Muscle of back (tissue), 13 donors: ENCODE measurements at places on chromosomes 11 and 22. TPM values are rescaled to one million over a fixed set of nuclear protein-coding genes. Genes with fewer than 3 reads are reported as not detected.

DNA sequence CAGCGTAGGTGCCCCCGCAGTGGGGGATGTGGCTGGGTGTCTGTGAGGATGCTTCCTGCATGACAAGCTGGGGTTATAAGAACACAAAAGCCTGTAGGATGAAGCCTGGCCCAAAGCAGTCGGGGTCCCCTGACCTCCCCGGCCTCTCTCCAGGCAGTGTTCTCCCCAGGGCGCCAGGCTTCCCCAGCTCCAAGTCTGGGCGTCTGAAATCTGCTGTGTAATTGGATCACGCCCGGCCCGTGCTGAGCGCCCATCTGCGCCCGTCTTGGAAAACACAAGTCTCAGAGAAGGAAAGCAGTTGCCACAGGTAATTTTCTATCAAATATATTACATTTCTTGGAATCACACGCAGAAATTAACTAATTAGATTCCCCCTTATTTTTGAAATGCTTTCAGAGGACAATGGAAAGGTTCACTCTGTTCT lies 233.3 kb downstream of the CTTN start:
- no peak for DNase-seq

GRCh38 chr11:110431051-110431672 lies 1.4 kb downstream of the FDX1 start:
- peak; percentile 21 for DNase-seq

DNA sequence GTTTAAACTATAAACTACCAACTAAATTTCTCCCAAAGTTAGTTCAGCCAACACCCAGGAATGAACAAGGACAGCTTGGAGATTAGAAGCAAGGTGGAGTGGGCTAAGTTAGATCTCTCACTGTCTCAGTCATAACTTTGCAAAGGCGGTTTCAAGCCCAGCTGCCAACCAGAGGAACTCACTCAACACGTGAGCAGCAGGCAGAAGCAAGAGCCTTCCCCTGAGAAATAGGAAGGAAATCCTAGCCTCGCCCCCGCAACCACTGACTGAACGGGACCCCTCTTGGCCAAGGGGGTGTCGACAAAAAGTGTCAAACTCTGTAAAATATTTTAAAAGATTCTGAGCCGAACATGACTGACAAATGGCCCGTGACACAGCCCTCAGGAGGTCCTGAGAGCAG lies 4.4 kb upstream of the KRTAP5-9 start:
- DNase-seq: no peak

- DNase-seq: no peak
These were observed 40.6 kb upstream of the RCN1 start for GRCh38 chr11:32050264-32050663.

DNA sequence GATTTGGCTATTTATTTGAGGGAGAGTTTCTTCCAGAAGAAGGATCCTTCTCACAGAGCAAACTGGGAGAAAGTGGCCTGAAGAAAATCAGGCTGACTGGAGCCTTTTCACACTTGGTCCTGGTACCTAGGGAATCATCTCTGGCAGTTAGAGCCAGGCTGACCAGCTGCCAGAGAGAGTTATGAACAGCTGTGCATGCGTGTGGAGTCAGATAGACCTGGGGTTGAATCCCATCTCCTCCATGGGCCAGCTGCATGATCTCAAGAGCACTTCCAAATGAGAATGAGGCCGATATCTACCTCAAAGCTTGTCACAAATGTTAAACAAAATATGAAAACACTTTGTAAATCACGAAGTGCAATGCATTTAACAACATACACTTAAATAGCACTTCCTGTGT lies 390.0 kb downstream of the TENM4 start:
- DNase-seq: peak; percentile 75

DNA sequence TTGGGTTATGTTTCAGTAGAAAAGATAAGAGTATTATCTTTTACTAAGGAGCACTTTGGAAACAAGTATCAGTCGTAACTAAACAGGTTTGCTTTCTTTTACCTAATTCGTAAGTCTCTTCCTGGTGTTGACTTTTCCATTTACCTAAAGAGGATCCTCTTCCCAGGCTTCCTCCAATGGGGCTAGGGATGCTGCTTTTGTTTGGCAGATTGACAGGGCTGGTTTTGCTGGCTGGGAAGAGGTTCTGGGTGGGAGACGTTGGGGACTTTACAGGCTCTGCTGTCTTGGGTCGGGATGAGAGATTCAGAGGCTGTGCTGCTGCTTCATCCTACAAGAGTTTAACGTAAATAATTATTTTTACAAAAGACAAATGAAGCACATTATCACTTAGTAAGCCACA lies 306.7 kb downstream of the SOX6 start:
- no peak for DNase-seq

GRCh38 chr22:39800790-39801520 lies 92.6 kb downstream of the ENTHD1 start:
- no peak for DNase-seq

DNA sequence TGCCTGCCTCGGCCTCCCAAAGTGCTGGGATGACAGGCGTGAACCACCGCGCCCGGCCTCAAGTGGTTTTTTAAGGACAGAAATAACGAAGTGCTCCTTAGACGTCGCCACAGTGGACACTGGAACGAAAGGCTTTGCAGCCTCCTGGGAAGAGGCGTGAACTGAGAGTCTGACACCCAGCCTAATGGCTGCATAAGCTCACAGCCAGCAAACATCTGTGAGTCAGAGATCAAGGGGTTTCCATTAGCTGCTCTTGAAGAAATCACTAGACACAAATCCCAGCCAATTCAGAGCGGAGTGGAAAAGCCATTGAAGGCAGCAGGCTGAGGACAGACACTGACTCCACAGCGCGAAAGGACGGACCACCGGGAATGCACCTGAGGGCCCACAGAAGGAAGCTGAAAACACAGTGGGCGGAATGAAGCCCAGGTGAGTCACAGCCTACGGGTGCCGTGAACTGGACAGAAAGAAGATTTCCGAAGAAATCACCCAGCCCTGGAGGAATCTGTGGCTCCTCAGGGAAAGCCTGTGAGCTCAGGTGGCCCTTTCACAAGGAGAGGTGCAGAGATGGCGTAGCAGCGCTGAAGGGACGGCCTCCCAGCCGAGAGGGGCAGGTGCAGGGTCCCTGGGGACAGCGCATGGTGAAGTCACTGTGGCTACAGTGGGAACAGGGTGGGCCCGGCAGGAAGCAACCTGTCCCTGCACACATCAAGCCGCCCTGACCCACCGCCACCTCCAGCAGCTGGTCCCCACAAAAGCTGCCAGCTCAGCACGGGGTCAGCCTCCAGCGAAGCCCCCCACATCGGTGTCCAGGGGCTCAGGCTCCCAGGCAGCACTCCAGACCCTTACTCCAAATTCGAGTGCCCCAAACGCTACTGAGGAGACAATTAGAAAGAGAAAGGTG lies 11.6 kb downstream of the LMNTD2 start:
- DNase-seq: no peak

- DNase-seq: no peak
These were observed 14.2 kb downstream of the KCNJ4 start for GRCh38 chr22:38440747-38441350.

The CRYBA4 gene
- not detected for polyA plus RNA-seq

The SPON1 gene
- 22.2 TPM for polyA plus RNA-seq

The SYTL2 gene
- polyA plus RNA-seq: 79.9 TPM

The VSTM5 gene
- 0.52 TPM for polyA plus RNA-seq

The TPBGL gene
- 0.56 TPM for polyA plus RNA-seq

The OR52B6 gene
- not detected for polyA plus RNA-seq
